ENCODE measurements at places on chromosomes 1 and 21.
A peak's percentile ranks its signal among the peaks of the same experiment; 100 is the strongest.

DNA sequence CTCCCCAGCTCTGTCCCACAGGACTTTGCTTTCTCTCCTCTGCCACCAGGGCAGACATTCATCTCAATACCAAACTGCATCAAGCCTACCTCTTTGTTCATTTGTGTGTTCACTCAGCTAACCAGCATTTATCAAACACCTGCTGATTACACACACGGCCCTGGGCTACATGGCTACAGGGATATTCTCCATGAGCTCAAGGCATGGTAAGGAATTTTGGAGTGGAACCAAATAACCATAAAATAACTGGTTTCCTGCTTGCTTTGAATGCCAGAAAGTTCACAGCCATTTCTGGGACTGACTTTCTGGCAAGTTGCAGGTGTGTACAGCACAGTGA lies 54.6 kb downstream of the LDLRAD2 start:
- no peaks in the 10 kb centered on the region for H3K27me3 ChIP-seq
- no peak for DNase-seq
- peak overlapping the region; percentile 64 for H3K27ac ChIP-seq

GRCh38 chr1:6416906-6417305 lies 2.8 kb downstream of the HES2 start:
- no peaks in the 10 kb centered on the region for H3K27me3 ChIP-seq
- H3K4me1 ChIP-seq = peaks cover 30% of the 10 kb centered on the region
- no peaks in the 10 kb centered on the region for H3K36me3 ChIP-seq
- H3K4me3 ChIP-seq = no peak overlapping the region
- no peak overlapping the region for H3K27ac ChIP-seq

DNA sequence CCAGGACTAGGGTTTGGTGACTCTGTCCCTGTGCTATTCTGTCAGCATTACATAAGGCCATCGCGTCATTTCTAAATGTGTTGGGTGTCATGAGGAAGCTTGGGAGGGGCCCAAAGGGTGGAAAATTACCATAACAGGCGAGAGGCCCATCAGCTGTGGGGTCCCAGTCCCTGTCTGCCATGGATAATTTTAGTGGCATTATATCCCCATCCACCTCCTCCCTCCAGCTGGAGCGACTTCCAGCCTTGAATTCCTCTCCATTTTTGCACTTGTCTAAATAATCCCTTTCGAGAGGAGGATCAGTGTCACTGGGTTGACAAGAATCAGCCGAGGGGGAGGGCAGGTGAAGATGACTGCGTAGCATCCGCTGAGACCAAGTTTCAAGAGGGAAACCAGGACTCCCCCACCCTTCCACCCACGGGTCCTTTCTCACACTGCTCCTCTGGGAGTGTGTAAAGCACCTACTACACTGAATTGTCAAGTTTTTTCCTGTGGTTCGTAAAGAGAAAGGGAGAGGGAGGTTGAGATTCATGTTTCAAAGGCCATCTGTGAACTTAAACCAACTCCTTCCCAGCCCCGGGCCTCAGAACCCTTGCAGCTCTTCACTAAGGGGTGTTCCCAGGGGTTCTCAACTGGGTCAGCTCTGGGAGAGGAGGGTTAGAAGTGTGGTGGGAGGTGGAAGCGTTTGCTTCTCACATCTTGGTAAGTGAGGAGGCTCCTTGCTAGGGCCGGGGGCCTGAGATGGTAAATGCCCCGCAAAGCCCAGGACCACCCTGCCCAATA lies 29.2 kb downstream of the VASH2 start:
- DNase-seq = no peak
- no peaks in the 10 kb centered on the region for H3K27me3 ChIP-seq
- H3K4me3 ChIP-seq = no peak overlapping the region

DNA sequence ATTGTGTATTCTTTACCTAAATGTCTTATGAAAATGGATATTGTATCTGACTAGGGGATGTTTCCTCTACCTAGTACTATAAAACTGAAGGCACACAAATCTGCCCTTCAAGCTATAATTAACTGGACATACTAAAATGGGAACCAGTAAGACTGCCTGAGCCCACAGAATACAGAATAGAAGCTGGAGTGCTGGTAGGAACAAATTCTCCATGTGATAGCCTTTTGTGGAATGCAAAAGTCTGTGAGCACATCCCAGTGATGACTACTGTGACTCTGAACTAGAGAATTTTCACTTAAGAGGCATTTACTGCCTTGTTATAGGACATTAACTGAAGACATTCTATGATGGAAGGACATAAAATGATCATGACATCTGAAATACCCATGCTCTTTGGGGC lies 30.3 kb downstream of the KIFAP3 start:
- H3K27ac ChIP-seq = no peak overlapping the region
- no peaks in the 10 kb centered on the region for H3K4me1 ChIP-seq
- no peak overlapping the region for H3K4me3 ChIP-seq
- H3K36me3 ChIP-seq = peaks cover 61% of the 10 kb centered on the region
- no peak for DNase-seq

DNA sequence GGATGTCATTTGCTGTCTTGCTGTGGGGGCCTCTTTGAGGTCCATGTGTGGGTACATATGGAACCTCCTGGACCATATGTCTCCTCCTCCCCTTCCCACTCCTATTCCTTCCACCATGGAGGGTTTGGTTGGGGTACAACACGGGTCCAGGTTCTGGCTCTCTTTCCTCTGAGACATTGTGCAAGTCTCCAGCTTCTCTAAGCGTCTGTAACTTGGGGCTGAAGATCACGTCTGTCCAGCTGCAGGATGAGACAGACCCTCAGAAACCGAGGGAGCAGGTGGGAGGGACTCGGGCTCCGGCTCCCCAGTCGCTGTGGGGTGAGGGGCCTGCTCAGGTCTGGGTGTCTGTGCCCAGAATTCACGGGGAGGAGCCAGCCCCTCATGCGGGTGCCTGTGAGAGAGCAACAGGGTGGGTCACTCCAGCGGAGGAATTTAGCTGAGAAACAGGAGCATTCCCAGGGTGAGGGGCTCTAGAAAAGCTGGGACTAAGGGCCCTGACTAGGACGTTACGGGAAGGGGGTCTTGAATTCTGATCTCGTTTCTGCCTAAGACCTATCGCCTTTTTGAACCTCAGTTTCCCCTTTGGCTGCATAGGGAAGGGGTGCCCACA lies 42.0 kb upstream of the DMBX1 start:
- DNase-seq = no peak
- H3K4me1 ChIP-seq = peaks cover 4% of the 10 kb centered on the region
- no peaks in the 10 kb centered on the region for H3K36me3 ChIP-seq
- peaks cover 60% of the 10 kb centered on the region for H3K27me3 ChIP-seq
